NAMALWA (cell line): ENCODE measurements at places on chromosomes 16 and 17.
A peak's percentile ranks its signal among the peaks of the same experiment; 100 is the strongest.

DNA sequence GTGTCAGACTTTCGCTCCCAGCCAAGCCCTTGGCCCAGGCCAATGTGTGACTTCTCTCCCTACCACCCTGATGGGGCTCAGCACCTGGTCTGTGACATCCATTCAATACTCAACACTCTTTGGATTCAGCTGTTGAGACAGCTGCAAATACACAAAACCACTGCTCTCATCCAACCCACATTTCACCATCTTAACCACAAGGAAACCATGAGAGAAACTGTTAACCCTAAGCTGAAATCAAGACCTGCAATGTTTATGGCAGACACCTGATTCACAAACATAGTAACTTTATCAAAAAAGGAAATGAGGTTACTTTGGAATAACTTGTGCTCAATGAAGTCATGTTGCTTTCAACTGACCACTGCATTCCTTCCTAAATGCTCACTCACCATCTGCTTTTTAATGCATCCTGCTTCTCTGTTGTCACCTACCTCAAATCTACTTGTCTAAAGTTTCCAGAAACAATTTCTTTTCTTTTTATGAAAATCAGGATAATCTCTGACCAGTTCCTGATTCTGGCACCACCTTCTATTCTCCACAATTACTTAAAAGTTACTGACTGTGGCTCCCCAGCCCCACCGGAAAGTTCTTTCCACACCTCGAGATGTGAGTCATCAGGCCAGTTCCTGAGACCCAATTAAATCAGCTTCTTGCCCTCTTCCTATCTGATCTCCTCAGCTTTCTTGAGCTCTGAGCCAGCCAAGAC lies 88.2 kb downstream of the NOG start:
- peak; percentile 8 for DNase-seq

GRCh38 chr17:4986951-4987766 lies at the start of gene CAMTA2:
Gene CAMTA2 (minus strand): TSS chr17:4987675. CDS start chr17:4986222, 1,453 bp downstream.
- peak; percentile 62 for DNase-seq

- no peak for DNase-seq
Measured at GRCh38 chr17:9183306-9183705, 162.0 kb downstream of the NTN1 start.

DNA sequence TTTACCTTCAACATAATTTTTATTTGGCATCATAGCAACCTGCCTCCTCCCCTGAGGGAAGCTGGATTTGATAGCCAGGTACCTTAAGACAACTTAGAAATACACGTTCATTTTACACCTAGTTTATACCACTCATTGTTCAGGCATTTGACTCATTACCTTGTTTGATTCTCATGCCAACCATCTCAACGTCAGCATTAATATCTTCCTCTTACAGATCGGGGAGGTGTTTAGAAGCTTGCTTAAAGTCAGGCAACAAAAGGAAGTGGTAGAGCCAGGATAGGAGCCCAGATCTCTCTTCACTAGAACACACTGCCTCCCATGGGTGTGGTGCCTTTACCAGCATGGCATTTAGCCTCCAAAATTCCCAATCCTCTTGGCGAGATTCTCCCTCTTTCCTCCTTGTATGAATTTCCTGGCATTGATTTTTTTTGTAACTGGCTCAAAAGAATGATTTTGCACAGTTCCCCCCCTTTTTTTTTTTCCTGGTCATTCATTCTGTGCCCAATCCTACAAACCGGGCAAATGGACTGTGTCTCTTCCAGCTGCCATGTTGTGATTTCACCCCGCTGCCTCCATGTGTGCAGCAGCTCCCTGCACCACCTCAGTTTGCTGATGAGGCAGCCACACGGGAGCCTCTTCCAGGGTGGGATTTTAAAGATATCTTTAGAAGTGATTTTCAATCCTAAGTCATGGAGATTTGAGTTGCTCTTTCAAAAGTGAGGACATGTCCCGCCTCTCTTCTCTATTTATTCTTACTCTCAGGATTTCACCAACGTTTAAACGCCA lies 383.6 kb downstream of the UTP18 start:
- DNase-seq: no peak

DNA sequence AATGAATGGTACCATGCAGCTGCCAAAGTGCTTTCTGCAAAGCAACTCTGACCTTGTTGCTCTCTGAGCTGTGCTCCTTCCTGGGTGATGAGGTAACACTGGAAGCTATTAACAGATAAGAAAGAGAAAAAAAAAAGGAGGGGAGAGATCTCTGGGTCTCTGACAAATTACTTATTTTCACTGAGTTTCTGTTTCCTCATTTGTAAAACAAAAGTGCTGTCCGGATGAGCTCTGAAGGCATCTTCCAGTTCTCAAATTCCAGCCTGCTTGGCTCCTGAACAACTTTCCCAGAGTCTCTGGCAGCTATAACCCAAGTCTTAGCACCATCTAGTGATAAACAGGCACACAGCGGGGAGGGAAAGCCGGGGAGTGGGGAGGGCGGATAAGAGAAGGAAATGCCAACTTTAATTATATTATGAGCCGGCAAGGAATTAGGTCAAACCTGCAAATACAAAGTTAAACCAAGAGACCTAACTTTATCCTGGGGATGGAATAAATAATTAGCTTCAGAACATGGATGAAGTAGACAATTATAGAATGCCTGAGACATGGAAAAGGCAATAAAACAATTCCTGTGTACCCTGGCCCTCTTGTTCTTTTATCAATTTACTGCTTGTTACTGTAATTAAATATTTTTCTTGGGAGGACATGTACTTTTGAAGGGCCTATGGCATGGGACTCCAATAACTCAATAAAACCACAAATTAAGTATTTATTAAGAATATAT lies 61.3 kb upstream of the KIFC3 start:
- no peak for DNase-seq

- no peak for DNase-seq
Measured at GRCh38 chr16:84299734-84300440, 5.2 kb downstream of the WFDC1 start.

- peak; percentile 43 for DNase-seq
Measured at GRCh38 chr17:46028981-46029565, 30.0 kb downstream of the STH start.

DNA sequence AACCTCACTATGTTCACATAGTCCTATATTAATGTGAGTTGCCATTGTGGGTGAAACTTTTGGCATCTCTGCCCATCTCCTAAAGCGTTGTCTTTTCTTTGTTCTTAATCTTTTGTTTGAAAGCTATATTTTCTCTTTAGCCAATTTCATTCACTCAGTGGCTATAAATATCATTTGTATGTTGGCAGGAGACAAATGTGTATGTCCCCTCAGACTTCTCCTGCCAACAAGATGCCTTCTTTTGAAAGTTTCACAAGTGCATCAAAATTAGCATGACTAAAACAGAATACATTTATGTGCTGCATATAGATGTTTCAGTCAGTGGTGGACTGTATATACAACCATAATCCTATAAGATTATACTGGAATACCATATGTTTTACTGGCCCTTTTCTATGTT lies 109.0 kb downstream of the CA10 start:
- DNase-seq: no peak

GRCh38 chr16:77723108-77723514 lies 797 bp downstream of the NUDT7 start:
- DNase-seq: peak; percentile 72

- DNase-seq: no peak
Measured at GRCh38 chr17:61221597-61222471, 177.8 kb upstream of the TBX2 start.

GRCh38 chr17:8227238-8227581 lies 16.8 kb upstream of the AURKB start:
- DNase-seq: no peak

DNA sequence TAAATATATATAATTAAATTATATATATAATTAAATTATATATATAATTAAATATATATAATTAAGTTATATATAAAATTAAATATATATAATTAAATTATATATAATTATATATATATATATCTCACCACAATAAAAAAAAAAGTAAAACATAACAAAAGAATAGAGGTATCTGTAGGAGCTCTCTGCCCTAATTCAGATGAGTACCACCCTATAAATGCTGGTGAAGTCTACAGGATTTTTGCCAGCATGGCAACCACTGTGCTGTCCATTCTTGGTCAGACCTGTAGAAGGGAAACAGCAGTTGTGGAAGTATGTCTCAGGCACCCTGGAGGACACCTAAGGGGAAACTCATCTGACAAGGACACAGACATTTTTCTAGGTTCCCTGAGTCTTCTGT lies 259.7 kb downstream of the PRKCA start:
- no peak for DNase-seq

GRCh38 chr17:66465701-66466100 lies 163.3 kb downstream of the PRKCA start:
- DNase-seq: no peak

DNA sequence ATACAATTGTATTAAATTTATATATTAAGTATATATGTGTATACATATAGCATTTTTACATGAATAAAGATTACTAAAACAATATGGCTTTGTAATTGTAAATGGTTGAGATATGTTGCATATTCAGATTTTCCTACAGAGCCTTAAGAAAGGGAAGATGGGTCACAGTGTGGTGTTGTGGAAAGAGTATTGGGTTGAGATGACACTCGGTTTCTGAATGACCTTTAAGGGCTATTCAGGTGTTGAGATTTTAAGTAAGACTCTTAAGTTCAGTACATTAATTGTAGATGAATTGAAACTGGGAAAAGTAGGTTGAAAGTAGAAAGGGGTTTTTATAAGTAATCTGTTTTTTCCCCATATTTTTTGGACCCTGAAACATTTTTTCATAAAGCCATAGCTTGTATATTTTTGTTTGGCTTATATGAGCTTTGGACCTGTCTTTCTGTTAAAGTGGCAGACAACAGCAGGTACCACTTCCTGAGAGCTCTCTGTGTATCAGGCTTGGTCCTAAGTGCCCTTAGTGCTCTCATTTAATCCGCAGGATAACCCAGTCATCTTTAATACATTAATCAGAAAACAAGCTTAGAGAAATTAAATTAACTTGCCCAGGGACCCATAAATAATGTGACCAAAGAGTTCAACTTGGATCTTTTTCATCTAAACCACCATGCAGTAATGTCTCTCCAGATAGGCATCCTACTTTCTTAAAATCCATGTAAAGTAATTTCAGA lies 48.5 kb upstream of the MRC2 start:
- no peak for DNase-seq

DNA sequence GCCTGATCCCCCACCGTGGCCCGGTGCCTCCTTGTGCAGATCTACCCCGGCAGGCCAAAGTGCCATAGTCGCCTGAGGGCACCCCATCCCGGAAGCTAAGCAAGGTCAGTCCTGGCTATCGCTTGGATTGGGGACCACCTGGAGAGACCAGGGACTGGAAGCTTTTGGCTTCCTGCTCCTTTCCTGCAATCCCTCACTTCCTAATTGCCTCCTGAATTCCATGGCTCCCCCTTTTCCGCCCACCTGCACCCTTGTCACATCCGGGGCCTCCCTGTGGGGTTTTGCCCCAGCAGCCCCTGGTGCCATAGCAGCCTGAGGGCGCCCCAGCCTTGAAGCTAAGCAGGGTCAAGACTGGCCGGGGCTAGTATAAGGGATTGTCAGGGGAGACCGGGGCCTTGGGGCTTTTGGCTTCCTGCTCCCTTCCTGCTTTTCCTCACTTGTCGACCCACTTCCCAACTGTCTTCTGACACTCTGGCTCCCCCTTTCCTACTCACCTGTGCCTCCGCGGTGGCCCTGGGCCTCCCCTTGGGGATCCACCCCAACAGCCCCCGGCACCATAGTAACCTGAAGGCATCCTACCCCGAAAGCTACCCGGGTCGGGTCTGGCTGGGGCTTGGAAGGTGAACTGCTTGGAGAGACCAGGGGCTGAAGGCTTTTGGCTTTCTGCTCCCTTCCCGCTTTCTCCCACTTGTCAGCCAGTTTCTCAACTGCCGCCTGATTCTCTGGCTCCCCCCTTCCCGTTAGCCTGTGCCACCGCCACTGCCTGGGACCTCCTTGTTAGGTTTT lies 2293.6 kb downstream of the TP53TG3F start:
- DNase-seq: no peak

DNA sequence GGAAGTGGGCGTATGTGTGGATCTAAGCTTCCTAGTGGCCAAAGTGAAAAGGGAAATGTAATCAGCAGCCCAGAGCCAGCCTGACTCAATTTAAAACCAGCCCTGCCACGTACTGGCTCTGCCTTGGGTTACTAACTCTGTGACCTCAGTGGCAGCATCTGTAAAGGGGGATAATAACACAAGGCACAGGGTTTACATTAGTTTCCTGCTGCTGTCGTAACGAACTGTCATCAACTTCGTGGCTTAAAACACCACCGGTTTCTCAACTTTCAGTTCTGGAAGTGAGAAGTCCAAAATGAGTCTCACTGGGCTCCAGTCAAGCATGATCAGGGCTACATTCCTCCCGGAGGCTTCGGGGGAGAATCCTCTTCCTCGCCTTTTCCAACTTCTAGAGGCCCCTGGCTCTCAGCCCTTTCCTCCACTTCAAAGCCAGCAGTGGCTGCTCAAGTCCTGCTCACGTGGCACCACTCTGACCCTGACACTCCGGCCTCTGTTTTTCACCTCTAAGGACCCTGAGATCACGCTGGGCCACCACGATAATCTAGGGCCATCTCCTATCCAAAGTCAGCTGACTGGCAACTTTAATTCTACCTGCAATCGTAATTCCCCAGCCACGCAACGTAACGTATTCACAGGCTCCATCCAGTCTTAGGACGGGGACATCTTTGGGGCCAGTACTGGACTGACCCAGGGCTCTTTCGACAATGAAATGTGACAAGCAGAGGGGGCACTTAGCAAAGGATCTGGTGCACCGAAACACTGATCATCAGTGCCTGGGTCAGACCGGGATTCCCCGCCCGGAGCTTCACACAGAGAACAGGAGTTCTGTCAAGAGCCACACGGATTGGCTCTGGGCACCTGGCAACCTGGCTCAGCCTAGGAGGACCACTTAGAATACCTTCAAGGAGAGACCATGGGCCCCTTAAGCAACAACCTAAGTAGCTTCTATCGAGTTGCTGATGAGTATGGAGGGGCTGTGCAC lies 14.5 kb downstream of the TMC6 start:
- no peak for DNase-seq
